ENCODE measurements at places on chromosomes 1 and 21.
A peak's percentile ranks its signal among the peaks of the same experiment; 100 is the strongest.

DNA sequence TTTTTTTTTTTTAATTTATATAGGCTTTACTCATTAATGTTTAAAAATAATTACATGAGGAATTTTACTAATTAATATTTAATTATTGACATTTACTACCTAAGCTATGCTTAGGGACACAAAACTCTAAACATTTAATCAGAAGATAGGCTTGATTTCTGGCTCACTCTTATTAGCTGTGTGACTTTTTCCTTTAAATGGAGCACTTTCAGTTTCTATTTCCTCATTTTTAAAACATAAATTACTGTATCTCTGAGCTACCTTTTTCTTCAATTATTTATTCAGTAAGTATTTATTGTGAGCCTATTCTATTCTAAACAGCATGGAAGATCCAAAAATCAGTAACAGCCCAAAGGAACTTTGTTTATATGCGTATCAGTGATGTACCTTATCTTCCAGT lies 40.5 kb downstream of the MAP3K7CL start:
- no peak for DNase-seq

DNA sequence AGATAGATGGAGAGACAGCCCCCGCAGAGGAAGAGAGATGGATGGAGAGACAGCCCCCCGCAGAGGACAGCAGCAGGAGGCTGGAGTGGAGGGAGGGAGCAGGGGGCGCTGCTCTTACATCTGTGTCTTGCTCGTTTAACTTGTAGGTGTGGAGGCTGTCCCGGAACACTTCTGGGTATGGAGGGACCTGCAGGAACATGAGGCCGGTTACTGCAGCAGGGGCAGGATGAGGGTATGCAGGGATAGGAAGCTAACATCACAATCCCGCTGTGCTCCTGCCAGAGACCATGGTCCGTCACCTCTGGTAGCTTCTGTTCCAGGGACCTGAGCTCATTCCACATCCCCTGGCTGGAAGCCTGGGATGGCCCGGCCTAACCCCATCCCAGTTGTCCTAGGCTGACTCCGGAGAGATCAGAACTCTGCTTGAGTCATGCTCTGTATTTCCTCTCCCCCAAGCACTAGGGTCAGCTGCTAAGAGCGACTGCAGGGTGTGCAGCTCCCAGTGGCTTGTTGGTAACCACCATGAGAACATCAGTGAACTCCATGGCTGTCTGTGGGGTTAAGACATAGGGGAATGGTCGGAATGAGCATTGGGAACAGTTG lies 36.7 kb upstream of the GOLT1A start:
- DNase-seq = no peak

DNA sequence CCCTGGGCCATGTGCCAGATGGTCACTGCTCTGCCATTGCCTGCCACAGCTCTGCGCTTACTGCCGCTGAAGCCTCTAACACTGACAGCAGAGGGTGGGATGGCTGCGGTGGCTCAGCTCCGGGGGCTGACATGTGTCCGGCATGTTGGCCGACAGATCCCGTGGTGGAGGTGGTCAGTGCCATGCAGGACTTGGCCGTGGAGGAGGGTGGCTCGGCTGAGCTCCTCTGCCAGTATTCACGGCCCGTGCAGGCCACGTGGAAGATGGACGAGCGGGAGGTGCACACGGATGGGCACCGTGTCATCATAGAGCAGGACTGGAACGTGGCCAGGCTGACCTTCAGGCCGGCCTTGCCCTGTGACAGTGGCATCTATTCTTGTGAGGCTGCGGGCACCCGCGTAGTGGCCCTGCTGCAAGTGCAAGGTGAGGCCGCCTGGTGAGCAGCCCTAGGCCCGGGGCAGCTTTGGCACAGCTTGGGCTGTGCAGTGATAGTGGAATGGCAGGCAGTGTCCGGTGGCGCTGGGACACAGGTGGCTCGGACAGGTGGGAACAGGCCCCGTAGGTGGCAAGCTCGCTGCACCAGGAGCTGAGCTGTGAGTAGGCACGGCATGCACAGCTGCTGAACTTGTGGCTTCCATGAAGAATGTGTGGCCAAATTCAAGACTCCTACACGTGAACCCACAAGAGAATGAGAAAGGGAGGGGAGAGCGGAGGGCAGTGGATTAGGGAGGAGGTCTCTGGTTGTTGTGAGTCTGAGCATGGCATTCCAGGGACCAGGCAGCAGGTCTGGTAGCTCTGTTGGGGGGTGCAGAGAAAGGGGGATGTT lies 91.8 kb downstream of the TRIM11 start:
- DNase-seq = no peak

GRCh38 chr1:206538901-206539640 lies 31.7 kb downstream of the RASSF5 start:
- no peak for DNase-seq

- DNase-seq = no peak
Measured at GRCh38 chr1:109772658-109773202, 9.0 kb upstream of the EPS8L3 start.

DNA sequence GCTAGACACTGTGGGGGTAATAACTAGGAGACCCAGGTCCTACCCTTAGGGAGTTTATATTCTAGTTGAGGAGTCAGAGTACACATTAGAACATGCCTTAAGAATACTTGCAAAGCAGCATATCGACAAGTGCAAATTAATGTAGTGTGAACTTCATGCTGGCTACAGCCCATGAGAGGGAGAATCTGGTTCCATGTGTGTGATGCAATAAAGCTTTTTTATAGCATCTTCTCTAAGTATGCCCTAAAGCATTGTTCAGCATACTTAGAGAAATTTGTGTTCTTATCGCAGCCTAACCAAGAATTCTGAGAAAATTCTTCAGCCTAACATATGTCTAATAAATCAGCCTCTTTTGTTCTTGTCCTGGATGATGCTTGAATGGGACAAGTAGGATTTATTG lies 95.5 kb downstream of the SDCCAG8 start:
- no peak for DNase-seq

DNA sequence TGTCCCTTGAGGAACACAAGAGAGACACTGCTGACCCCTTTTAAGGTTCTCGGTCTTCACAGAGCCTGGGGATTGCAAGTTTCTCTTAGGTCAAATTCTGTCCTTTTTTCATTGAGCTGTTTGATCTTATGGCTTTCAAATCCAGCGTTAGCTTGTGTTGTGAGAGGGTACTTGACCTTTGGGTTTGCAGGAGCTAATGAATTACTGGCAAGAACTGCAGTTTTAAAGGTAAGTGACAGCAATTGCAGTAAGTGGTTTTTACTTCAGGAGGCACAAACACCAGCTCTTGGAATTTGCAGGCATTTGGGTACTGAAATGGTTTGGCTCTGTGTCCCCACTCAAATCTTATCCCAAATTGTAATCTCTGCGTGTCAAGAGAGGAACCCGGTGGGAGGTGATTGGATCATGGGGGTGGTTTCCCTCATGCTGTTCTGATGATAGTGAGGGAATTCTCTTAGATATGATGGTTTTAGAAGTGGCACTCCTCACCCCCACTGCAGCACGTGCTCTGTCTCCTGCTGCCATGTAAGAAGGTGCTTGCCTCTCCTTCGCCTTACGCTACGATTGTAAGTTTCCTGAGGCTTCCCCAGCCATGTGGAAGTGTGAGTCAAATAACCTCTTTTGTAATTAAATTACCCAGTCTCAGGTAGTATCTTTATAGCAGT lies 134.5 kb upstream of the LYPLAL1 start:
- DNase-seq = no peak

DNA sequence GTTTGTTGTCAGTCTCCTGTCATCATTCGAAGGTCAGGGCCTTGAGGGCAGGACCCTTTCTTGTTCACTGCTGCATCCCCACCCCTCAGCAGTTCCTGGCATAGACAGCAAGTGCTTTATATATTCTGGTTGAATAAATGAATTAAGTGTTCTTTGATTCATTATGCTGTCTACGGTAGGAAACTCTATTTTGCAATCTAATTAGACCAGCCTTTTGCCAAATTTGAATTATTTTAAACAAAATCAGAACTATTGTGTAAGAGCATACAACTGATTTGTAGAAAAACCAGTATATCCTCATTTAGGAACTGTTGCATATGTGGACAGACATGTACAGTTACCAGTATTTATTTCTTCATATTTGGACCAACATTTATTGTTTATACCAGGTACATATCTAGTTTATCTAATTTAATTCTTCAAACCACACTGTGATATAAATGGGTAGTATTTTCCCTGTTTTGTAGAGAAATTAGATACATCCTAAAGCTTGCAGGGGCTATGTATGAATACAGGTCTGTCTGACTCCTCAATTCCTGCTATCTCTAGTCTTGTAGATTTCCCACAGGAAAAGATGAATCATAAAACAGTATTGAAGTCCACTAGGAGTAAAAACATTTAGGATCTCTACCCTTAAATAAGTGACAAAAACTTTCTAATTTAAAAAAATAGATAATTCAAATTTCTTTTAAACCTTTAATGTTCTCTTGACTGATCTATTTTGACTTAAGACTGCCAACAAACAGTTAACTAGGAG lies 10.4 kb downstream of the MGST3 start:
- no peak for DNase-seq

GRCh38 chr1:173715538-173715844 lies 710 bp downstream of the KLHL20 start:
- DNase-seq = no peak

DNA sequence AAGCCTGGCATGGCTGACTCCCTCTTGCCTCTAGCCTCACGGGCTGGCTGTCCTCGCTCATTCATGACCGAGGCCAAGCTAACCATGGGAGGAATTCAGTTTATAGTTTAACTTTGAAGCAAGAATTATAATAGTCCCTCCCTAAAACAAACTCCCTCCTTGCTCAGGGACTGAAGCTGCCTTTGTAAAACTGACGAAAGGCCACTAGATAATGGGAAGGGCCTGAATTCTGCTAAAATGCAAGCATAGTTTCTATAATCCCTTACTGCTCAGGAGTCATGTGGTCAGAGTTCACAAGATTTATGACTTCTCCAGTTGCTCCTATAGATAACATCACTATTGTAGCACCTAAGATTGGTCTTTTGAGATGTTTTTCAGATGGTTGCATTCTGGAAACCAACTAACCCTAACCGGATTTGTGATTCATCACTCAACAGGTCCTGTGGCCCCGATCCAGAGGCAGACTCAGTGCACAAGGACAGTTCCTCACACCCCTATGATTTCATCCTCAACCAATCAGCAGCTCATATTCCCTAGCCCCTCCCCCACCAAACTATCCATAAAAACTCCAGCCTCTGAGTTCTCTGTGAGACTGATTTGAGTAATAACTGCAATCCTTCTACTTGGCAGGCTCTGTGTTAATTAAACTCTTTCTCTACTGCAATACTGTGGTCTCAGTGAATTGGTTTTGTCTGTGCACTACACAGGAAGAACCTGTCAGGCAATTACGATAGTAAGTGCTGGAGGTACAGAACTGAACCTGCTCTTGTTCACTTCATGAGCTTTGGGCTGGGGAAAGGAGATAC lies 26.4 kb downstream of the HHIPL2 start:
- peak; percentile 95 for DNase-seq

GRCh38 chr21:16837721-16838120 lies 675.1 kb upstream of the CXADR start:
- DNase-seq = no peak

DNA sequence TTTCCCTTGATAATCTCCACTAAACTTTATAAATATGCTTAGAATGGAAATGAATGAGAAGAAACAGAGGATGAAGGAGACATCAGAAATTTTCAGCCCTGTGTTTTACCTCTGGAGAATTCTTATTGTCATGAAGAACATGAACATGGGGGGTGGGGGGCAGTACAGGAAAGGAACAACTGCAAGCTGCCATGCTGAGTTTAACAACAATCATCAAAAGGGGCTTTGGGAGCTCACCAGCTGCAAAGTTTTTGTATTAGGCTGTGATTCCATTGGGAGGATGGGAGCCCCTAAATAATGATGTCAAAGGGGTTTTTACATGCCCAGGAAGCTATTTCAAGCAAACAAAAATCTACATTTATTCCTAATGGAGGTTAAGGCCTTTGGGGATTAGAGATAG lies 103.3 kb downstream of the AKT3 start:
- no peak for DNase-seq

DNA sequence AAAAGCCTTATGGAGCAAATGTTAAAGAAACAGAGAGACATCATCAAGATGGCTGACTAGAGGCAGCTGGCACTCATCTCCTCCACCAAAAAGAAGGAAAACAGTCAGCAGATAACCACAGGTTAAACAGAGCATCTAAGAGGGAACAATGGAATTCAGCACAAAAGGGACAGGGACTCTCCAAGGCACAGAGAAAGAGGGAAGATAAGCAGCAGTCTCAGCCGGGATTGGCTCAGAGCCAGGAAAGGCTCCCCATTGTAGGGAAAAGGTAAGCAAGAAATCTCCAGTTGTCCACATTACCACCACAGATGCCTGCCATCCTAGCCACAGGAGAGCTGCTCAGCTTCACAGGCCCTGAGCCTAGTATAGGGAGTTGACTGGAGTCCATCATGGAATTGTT lies 605.5 kb downstream of the SMYD3 start:
- DNase-seq = no peak

DNA sequence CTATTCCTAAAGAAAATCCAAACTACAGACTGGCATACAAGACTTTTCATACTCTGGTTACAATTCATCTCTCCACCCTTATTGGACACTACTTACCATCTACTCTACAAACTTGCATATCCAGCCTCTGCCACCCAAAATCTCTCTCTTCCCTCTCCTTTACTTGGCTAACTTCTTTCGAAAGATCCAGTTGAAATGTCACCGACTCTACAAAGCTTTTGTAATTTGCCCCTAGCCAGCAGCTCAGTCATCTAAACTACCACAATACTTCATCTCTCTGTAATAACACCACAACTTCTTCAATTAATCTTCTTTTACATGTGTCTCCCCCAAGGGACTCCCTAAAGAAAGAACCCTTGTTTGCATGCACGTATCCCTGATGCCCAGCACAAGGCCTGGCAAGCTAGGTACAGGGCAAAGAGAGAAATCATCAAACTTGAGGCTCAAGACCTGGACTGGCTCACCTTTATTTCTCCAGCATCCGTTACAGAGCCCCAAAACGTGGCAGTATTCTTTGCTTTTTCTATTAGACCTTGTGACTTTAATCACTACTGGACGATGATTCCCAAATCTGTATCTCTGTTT lies 2.7 kb downstream of the ZBTB21 start:
- no peak for DNase-seq

GRCh38 chr1:61699911-61700851 lies 24.8 kb downstream of the TM2D1 start:
- DNase-seq = no peak

- no peak for DNase-seq
Measured at GRCh38 chr1:33820804-33821203, 43.1 kb upstream of the HMGB4 start.

Measured in PC-3 (cell line).